ENCODE measurements at places on chromosomes 3 and 15.

- DNase-seq, result no peak
Observed at GRCh38 chr3:39347586-39347876, 18.0 kb downstream of the CCR8 start.

- no peak for DNase-seq
Observed at GRCh38 chr3:159637883-159638542, 350.6 kb upstream of the IL12A start.

GRCh38 chr3:153901991-153902390, 219.2 kb upstream of the ARHGEF26 start:
- peak; percentile 58 for DNase-seq

DNA sequence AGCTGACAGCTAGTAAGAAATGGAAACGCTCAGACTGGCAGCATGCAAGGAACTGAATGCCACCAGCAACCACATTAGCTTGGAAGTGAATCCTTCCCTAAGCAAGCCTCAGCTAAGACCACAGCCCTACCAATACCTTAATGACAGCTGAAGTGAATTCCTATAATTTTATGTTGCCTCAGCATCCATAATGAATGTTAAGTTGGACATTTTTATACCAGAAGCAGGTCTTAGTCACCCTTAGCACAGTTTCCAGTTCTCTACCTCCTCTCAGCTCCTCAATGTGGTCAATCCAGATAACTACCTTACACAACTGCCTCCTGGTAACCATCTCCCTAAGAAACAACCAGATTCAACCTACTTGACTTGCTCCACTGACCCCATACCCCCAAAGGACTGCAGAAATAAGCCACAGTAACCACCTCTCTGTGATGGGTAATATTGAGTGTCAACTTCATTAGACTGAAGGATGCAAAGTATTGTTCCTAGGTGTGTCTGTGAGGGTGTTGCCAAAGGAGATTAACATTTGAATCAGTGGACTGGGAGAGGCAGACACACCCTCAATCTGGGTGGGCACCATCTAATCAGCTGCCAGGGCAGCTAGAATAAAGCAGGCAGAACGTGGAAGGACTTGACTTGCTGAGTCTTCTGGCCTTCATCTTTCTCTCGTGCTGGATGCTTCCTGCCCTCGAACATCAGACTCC, 33.5 kb downstream of the NEDD4 start:
- no peak for DNase-seq

DNA sequence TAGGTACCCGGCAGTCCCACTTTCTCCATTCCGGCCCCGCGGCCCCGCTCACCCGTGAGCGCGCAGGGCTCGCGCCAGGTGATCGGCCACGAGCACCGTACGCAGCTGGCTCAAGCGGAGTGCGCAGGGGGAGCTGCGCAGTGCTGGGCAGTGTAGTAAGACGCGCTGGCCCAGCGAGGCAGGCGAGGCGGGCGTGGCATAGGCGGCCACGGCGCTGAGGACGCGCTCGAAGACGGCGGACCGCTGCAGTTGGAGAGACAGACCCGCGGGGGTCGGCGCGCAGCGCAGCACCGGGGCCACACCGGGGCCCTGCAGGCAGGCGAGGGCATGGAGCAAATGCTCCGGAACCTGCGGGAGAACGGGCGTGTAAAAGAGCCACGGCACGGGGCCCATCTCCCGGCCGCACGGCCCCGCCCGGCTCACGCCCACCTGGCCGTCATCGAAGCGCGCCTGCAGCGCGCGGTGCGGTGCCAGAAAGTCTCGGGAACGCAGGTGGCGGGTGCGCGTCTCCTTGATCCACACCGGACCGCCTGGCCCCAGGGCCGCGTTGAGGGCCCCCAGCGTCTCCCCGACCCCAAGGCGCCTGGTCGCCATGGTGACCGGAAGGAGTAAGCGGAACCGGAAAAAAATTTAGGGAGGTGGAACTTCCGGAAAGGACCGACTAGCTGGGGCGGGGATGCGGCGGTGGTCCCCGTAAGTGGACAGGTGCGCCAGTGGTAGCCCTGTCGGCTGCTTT, at the start of gene DALRD3:
Gene DALRD3, minus strand, starts transcription at position 610 of the 736 bp plus-strand sequence. Its CDS starts 16 bp downstream, at position 594.
- DNase-seq, result peak; percentile 93

- no peak for DNase-seq
Observed at GRCh38 chr3:134186391-134186790, 64.3 kb downstream of the RYK start.

DNA sequence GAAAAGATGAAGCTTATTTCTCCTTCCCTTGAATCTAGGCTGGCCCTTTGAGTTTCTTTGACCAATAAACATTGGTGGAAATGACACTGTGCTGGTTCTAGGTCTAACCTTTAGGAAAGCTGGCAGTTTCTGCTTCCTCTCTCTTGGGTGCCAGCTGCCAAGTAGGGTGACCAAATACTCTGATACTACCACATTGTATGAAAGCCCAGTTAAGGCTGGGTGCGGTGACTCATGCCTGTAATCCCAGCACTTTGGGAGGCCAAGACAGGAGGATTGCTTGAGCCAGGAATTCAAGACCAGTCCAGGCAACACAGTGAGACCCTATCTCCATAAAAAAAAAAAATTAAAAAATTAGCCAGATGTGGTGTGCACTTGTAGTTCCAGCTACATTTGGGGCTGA, 320.7 kb downstream of the ZNF621 start:
- no peak for DNase-seq

DNA sequence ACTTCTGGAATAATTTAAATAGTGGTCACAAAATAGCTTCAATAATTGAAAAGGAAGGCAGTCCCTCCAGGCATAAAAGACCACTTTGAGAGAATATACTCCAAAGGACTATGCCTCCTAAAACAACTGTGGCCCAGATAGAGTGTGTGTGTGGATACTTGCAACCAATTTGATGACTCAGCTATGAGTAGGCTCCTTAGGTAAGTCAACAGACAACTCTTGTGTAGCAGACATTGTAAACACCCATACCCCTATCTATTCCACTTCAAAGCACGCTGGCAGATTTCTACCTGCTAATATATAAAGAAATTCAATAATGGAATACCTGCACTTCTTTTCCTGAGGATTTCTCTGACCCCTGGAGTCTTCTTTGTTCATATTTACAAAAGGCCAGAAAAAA, 254.5 kb downstream of the NEK10 start:
- DNase-seq, result peak; percentile 42

GRCh38 chr15:56812961-56813360, 79.7 kb upstream of the ZNF280D start:
- DNase-seq, result no peak

- peak; percentile 81 for DNase-seq
Observed at GRCh38 chr3:197555281-197556261, at the start of gene BDH1. BDH1 (minus strand) TSS chr3:197555968; CDS start chr3:197546443, 9,525 bp downstream.

GRCh38 chr3:130979117-130979516, 47.5 kb downstream of the ASTE1 start:
- DNase-seq, result no peak

- no peak for DNase-seq
Observed at GRCh38 chr15:97470417-97470816, 490.1 kb upstream of the ARRDC4 start.

DNA sequence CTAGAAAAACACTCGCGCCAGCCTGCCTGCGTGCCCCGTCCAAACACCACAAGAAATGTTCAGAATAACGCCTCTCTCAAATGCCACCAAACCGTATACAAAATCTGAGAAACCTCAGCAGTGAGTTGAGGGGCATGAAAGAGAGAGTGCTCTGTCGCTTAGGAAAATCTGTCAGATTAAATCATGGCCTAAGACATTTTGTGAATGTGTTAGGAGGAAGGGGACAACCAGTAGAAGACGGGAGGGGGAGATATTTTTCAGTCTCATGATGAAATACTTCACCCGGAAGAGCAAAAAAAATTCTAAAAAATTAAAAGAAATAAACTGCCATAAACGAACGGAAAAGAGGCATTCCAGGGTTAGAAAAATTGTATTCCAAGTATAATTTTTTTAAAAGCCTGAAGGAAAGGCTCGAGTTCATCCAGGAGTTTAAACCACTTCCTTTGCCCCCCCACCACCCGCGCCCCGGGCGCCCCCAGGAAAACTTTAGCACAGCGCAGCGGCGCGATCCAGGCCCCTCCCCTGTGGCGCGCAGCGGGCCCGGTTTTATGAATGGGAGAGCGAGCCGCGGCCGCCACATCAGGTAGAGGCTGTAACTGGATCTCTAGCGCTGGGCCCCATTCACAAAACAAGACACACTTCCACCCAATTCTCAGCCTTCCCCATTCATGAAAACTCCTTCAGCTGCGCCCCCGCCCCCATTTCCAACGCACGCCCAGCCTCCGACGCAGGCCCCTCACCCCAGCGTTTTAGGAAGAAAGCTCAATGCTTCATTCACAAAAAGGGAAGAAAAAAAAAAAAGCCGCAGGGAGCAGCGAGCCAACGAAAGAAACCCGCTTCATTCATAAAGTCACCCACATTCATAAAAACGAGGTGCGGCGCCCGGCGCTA, 1.4 kb downstream of the ETV5 start:
- peak; percentile 88 for DNase-seq

DNA sequence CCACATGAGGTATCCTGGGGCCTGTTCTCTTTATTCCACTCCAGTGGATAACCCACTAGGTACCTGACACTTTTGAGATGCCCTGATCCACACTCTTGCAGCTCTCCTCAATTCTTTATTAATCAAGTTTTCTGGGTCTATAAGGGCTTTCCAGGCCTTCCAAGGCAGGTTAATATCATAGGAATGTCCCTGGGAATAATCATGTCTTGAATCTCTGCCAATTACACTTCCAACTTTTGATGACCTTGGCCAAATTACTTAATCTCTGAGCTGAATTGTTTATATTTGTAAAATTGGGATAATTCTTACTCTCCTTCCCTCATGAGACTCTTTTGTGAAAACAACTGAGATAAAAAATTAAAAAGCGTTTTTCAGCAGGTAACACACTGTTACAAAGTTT, 881.7 kb downstream of the MCTP2 start:
- no peak for DNase-seq

DNA sequence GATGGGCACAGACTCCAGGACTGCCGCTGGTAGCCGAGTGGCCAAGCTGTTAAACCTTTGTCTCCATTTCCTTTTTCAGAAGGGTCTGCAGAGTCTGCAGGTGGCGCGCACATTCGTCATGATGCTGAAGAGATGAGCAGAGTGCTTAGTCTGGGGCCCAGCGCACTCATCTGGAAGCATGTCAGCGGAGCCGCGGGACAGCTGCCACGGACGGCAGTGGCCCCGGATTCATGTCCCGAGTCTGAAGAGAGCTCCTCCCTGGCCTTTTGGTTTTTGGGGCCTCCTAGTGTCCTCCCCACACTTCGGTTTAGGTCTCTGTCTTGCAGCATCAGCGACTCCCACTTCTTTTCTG, 42.6 kb downstream of the KLHL25 start:
- DNase-seq, result no peak

GRCh38 chr15:88341006-88341405, 84.5 kb upstream of the NTRK3 start:
- DNase-seq, result no peak

GRCh38 chr15:60264566-60264965, 133.2 kb downstream of the ANXA2 start:
- DNase-seq, result no peak

GRCh38 chr15:77988347-77989295, 88.9 kb downstream of the TBC1D2B start:
- DNase-seq, result peak; percentile 72

DNA sequence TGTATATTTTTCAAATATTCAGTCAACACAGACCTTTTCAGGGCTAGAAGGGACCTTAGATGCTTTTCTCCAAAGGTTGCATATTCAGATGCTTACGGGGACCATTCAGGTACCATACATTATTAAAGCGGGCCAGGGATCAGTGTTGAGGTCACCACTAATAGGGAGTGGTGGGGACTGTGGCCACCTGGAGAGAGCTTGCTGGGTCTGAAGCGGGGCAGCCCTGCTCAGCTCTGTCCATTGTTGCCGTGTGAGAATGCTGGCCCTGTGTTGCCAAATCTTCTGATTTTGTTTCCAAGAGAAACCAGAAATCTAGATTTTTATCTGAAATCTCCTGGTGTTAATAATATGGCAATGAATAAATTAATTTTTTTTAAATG, 23.7 kb downstream of the ABHD2 start:
- no peak for DNase-seq

DNA sequence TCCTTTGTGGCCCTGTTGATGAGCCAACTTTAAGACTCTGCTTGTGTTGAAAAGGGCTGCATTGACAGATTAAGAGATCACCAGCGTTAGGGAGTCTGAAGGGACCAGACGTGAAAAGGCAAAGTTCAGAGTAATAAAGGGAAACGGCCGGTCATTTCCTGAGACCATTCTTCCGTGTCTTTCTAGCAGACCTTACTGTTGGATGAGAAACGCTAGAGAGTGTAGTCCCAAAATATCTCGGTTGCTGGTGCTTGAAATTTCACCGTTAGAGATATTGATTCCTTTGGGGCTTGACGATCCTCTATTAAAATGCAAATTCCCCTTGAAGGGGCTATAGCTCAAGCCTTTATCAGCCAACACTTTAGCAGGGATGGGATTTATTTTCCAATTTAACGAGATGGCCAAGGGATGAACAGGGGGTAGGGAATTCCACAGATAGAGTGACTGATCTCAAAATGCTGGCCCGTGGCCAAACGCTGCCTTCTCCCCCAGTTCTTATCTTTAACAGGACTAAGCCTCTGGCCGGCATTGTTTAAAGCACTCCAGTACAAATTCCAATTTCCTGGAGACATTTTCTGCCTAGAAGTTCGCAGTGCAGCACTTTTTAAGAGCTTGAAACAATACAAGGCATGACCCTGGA, 250.4 kb downstream of the TJP1 start:
- peak; percentile 76 for DNase-seq

DNA sequence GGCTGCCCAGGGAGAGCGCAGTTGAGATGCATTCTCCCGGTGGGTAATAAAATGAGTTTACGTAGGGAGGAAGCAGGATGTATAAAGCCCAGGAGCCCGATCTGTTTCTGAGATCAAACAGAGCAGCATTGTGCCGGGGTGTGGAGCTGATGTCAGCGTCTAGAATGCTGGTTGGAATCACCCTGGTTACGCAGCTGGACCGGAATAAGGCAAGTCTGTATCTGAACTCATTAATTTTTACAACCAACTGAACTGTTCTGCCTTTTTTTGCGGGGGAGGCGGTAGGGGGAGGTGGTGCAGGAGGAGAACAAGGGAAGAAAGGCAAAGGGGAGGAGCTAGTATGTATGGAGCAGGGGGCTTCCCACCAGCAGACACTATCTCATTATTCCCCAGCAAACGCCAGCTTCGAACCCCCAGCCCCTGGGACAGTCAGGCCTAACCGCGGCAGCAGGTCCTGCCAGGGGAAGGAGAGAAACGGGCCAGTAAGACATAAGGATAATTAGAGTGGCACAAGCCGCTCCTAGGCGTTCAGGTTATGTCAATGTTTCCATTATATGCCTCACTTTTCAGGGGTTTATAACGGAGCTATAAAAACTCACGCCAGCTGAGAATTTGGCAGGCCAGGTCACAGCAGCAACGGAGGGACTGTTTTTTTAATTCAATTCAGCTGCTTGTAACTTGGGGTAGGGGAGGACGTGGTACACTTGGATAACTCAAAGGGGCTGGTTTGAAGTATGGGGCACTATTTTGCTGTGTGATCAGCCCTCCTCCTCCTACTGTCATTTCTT, 175.3 kb upstream of the HES1 start:
- no peak for DNase-seq
